ENCODE measurements at places on chromosomes 12 and 14. TPM values are rescaled to one million over a fixed set of nuclear protein-coding genes. Genes with fewer than 3 reads are reported as not detected.

- peak; percentile 99 for DNase-seq
These were observed 59.3 kb upstream of the CCDC91 start for GRCh38 chr12:28130625-28131598.

GRCh38 chr14:24228902-24229301 lies 3.3 kb downstream of the NEDD8 start:
- DNase-seq = no peak

GRCh38 chr14:92392711-92393110 lies 69.7 kb downstream of the SLC24A4 start:
- DNase-seq = no peak

DNA sequence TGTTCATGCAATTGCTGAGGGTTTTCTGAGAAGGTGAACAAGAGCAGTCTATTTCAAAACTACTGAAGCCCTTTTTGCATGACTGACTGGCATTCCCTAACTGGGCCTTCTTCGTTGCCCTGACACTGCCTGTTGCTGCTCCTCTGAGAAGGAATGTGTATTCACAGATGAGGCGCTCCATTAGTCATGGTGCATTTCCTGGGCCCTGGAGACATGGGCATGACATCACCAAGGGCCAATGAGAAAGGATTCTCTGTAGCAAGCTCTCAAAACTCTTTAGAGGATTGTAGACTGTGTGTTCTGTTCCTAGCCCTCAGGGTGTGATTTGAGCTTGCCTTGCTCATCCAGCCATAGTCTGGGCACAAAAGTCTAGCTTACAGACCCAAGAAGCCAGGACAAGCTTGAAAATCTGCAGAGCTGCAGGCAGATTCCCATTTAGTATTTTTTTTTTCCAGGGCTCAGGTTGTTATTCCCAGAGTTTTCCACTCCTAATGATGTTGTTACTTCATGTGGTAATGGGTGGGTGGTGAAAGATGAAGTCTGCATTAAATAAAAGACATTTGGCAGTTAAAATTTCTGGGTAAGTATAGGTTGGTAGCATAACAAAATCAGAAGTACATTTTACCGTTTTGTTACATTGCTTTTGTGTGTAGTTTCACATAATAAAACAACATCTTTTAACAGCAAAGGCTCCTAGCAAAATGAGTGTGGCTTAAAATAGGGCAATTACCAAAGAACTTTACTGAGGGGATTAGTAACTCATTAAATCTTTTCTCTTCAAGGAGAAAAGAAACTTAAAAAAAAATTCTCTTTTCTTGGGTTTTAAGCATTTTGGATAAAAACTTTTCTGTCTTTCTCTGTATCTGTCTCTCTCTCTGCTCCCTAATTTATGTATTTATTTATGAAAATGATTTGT lies 318.4 kb downstream of the RAD51B start:
- peak; percentile 99 for DNase-seq

- no peak for DNase-seq
These were observed 141.2 kb upstream of the C14orf180 start for GRCh38 chr14:104438166-104438887.

DNA sequence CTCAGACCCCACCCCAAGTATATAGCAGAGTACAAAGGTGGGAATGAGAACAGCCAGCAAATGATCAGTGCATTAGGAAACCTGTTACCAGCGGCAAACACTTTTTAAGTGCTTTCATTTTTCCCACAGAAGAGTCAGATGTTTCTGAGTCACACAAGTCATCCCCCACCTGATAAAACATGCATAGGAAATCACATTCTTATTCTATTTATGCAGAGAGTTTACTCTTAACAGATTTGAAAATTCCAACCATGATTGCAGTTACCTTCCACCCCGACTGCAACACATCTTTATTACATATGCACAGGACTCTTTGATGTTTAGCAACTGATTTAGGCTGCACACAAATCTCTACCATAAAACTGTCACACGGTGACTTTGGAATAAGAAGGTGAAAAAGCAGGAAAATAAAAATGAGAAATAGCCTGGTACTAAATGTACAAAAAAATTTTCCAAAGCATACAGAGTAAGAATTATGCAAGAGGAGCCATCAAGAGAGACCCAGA lies 236.4 kb downstream of the PAWR start:
- peak; percentile 49 for DNase-seq

DNA sequence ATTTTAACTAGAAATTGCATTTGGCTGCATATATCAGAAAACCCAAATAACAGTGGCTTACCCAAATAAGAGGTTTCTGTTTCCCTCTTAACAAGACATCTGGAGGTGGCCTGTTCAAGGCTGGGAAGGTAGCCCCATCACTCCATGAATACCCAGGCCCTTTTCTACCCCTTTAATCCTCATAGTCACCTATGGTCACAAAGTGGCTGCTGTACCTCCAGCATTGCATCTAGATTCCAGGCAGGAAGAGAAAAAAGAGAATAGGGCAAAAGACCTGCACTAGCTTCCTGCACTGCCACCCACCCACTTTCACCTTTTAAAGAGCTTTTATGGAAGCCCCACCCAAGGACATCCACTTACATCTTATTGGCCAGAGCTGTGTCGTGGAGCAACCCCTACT lies 124.0 kb upstream of the NCOR2 start:
- no peak for DNase-seq

GRCh38 chr12:19515179-19515578 lies 75.9 kb downstream of the AEBP2 start:
- DNase-seq = no peak

DNA sequence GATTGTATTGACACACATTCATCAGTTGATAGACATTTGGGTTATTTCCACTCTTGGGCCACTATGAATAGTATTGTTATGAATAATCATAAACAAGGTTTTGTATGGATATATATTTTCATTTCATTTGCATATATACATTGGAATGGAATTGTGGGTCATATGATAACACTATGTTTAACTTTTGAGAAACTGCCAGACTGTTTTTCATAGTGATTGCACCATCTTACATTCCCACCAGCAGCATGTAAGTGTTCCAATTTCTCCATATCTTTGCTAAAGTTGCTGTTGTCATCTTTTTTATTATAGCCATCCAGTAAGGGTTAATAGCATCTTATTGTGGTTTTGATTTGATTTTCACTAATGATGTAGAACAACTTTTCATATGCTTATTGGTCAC lies 198.5 kb upstream of the PPFIA2 start:
- no peak for DNase-seq

DNA sequence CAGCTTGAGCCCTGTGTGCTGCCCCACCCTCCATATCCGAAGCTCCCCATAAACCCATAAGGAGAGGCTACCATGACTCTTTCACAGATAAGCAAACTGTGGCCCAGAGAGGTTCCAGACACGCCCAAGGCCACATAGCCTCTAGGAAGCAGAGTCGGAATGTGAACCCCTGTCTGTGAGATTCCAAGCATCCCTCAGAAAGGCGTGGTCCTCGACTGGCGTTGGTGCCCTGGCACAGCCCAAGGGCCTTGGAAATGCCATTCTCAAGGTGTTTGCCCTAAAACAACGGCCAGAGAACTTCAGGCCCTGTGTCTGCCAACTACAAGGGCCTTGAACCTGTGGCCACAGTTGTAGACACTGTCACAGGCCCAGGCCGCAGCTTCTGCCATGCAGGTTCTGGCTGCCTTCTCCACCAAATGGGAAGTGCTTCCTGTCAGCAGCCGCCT lies 8.5 kb upstream of the DIO3 start:
- DNase-seq = no peak

- no peak for DNase-seq
These were observed 280.6 kb upstream of the SFSWAP start for GRCh38 chr12:131430158-131430742.

DNA sequence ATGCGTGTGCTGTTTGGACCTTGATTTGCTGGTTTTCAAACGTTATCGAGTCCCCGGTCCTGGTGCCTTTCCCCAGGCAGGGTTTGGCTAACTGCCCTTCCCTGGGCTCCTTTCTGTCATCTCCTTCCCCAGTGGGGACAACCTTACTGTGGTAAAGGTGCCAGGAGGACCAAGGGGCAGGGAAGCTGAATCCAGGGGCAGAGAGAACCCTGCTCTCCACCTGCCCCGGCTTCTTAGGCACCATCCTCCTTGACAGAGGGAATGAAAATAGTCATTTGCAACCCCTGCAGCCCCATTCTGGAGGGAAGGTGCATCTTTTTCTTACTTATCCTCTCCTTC lies 5.0 kb downstream of the CEBPE start:
- DNase-seq = no peak

DNA sequence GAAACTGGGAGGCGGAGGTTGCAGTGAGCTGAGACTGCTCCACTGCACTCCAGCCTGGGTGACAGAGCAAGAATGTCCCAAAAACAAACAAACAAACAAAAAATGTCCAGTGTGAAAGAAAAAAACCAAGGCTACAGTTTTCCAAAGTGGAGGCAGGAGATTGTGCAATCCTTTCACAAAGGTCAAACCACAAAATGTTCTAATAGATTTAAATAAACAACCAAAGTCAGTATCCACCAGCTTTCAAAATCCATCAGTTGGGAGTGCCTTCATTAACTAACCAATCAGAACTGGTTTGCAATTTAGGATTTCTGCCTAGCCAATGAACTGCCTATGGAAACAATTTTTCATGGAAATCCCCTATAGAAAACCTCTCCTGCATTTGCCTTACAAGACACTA lies 52.3 kb upstream of the TRIM9 start:
- no peak for DNase-seq

DNA sequence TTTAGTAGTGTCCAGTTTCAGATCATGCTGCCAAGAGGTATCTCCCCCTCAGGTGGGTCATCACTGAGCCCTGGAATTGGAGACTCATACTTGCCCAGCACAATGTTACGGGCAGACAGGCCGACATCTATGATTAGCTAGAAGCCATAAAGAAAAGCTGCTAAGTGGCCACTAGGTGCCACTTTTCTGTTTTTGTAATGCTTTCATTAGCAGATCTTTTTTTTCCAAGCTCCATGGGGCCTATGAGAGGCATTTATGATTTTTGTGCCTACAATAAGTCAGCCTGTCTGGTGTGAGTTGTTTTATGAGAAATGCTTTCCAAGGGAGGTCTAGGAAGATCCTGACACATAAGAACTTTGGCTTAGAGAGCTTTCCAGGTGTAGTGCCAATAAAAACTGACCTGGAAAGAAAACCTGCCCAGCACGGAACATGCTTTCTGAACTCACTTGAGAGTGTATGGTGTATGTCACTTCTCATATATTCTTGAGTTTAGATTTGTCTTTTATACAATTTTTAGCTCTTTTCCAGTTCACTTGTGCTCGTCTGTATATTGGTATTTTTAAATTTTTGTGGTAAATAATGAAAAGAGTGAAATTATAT lies 21.8 kb upstream of the SMCO2 start:
- DNase-seq = peak; percentile 43

DNA sequence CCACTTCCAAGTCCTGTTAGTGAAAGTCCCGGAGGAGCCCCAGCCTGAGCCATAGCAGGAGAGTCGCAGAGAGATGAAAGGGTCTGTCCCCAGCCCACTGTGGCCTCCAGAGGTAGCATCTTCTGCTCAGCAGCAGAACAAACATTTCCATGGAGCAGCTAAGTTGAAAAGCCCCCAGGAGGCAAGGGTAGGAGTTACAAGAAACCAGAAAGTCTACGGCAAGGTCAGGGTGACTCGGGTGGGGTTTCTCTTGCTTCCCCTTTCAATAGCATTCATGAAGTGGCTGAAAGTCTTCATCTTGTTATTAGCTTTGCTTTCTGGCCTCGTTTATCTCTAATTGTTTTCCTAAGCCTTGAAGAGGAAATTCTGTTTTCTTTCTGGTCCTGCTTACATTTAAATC lies 151.2 kb upstream of the DIO3 start:
- no peak for DNase-seq

- DNase-seq = peak; percentile 16
These were observed 6.0 kb upstream of the MYF6 start for GRCh38 chr12:80701388-80701787.

DNA sequence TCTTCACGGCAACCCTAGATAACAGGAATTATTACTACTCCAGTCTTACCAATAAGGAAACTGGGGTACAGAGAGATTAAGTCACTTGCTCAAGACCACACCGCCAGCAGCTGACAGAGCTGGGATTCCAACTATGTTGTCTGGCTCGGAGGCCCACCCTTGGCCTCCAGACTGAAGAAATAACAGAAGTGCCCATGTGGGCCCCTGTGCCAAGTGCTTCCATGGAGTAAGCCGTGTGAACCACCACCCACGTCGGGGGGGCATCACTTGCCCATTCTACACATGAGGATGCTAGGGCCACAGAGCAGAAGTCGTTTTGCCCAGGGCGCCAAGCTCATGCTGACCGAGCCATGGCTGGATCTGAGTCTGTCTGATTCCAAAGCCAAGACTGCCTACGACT lies 926 bp upstream of the CMKLR1 start:
- DNase-seq = no peak

DNA sequence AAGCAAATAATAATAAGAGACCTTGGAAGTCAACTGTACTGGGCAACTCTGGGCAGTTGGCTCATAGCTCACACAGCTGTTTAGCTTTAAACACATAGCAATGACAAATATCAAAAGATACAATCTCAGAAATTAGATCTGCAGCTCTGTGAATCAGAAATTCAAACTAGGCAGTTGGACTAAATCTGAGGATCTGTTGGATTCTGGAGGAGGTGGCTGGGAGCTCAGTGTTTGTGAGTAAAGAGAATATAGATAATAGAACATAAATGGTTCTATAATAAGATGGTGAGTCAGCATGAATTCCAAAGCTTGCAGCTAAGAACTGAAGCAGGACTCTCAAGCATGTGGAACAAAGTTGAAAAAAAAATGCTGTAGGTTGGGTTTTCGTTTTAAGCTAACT lies 1949.4 kb upstream of the SEL1L start:
- no peak for DNase-seq

DNA sequence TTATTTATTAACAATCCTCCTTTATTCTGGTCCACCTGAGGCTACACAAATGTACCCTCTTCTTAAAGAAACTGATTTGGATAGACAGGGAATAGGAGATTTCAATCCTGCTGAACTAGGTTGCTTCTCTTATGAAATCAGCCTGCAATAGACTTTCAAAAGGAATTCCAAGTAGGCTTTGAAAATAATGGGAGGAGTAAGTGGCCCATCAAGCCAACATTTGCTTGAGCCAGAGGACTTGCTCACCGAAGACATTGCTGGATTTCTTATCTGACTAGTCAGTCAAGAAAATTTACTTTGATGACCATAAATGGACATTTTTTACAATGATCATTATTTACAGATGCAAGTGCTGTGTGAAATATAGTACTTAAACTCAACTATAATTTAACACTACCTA lies 82.8 kb upstream of the RASSF8 start:
- no peak for DNase-seq

The MAP1LC3B2 gene
- 0.17 TPM for total RNA-seq

The ATP2B1 gene
- 37.0 TPM for total RNA-seq

The CMKLR1 gene
- 0.51 TPM for total RNA-seq

The LTBP2 gene
- total RNA-seq = 7.6 TPM

The CCDC175 gene
- total RNA-seq = 0.12 TPM

The RAD52 gene
- total RNA-seq = 11.8 TPM

The CIT gene
- total RNA-seq = 20.6 TPM

The TSPAN9 gene
- total RNA-seq = 9.8 TPM

The NEUROD4 gene
- not detected for total RNA-seq
